DMS79 (cell line): ENCODE measurements at places on chromosomes 7 and 10.

DNA sequence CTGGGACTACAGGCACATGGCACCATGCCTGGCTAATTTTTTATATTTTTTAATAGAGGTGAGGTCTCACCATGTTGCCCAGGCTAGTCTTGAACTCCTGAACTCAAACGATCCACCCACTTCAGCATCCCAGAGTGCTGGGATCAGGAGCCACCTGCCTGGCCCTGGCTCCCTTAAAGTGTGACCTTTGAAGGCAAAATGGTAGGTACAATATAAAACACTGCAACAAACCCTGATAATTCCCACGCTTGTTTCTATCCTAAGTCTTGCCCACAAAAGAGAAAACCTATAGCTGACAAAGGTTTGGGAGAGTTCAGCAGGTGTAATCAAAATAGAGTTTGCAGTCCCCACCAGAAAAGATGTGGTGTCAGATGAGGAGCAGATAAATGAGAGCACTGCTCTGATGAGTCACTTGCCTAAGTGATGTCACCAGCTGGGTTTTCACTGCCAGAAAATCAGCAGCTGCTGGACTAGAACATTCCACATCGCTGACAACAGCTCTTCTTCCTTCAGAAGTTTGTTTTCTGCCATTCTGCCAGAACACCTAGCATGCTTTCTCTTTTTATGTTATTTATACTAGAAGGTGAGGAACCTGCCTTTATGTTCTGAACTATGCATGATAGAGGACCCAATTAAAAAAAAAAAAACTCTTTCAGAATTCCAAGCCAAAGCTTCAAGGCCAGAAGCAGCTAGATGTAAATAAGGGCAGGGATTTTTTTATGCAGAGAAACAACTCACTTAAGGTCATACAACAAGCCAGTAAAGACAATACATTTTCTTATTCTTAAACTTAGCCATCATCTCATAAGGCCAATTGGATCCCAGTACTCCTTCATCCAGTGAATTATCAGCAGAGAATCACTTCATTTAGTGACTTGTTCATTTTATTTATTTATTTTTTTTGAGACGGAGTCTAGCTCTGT is 18.0 kb downstream of the PURB start:
- DNase-seq, result no peak

DNA sequence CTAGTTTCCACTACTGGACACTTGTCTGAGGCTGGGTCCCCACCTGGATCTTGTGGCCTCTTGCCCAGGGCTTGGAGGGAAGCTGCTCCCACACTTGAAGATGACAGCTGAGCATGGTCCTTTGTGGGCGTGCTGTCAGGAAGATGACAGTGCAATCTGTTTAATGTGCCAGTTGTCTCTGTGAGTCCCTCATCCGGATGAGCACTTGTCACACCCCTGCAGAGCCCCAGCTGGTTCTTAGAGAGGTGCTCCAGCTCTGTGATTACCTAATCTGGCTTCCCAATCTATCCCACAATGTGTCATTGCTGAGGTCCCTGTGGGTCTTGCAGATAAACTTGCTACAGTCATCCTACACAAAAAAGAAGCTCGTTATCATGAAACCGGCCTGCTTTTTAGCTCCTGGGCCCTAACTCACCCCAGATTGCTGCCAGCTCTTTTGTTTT is 34.8 kb upstream of the CCSER2 start:
- no peak for DNase-seq

GRCh38 chr7:55050281-55050680 is 31.5 kb downstream of the EGFR start:
- no peak for DNase-seq

DNA sequence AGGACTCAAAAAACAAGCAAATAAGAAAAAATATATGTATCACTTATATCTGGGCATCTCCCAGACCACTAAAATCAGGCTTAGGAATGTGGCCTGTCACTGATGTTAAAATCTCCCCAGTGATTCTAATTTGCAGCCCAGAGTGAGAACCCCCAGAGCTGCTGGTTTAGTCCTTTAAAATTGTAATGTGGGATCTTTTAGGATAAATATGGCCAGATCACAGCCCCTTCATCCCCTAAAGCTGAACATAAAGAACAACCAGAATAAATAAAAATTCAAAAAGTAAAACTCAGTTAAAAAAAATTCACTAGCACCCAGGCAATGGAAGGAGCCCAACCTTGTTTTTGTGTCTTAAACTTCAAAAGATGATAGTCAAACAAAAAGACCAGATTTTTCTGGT is 46.4 kb upstream of the MTURN start:
- DNase-seq, result no peak

GRCh38 chr7:130908345-130909160 is 174.5 kb upstream of the KLF14 start:
- DNase-seq, result no peak

GRCh38 chr10:21526860-21527597 is 1.5 kb upstream of the SKIDA1 start:
- no peak for DNase-seq

DNA sequence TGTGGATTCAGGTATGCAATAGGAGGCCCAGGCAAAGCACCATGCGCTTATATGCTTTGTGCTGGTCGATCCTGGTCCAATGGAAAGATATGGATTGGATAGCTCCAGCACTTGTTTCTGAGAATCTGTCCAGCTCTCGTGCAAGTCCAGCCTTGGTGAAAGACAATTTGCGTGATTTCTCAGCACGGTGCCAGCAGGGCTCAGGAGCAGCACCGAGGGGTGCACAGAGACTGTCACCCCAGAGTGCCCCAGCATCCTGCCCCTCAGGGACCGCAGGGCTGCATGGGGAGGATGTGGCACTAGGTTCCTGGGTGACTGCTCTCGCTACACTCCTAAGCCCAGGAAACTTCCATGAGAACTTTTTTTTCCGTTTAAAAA is 225.2 kb downstream of the WDR37 start:
- DNase-seq, result no peak

GRCh38 chr7:121448429-121448828 is 52.3 kb upstream of the FAM3C start:
- DNase-seq, result no peak

DNA sequence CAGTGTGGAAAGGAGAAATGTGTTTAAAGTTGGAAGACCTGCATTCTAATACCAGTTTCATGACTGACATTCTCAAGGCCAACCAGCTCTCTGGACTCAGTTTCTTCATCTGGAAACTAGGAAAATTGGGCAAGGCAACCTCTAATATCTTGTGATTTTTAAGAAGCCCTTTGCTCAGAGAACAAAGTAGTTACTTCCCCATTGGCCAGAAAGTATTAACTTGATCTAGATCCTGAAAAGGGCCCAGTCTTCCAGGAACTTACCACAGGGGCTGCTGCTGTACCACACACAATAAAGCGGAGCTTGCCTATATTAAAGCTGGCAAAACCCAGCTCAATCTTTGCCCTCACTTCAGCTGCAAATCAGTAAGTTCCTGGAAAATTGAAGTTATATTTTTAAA is 155.6 kb upstream of the ADO start:
- DNase-seq, result no peak
